Effector CD4-positive, alpha-beta T cell (primary cell): ENCODE measurements at places on chromosomes 4 and X.

DNA sequence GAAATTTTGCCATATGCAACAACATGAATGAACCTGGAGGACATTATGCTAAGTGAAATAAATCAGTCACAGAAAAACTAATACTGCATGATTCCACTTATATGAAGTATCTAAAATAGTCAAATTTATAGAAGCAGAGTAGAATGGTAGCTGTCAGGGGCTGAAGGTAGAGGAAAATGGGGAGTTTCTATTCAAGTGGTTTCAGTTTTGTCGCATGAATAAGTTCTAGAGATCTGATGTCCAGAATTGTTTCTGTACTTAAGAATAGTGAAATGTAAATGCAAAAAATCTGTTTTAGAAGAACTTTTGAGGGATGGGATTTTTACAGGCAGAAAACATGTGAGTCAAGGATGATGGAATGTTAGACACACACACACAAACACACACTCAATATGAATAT, 34.1 kb downstream of the SLITRK4 start:
- DNase-seq, result no peak

DNA sequence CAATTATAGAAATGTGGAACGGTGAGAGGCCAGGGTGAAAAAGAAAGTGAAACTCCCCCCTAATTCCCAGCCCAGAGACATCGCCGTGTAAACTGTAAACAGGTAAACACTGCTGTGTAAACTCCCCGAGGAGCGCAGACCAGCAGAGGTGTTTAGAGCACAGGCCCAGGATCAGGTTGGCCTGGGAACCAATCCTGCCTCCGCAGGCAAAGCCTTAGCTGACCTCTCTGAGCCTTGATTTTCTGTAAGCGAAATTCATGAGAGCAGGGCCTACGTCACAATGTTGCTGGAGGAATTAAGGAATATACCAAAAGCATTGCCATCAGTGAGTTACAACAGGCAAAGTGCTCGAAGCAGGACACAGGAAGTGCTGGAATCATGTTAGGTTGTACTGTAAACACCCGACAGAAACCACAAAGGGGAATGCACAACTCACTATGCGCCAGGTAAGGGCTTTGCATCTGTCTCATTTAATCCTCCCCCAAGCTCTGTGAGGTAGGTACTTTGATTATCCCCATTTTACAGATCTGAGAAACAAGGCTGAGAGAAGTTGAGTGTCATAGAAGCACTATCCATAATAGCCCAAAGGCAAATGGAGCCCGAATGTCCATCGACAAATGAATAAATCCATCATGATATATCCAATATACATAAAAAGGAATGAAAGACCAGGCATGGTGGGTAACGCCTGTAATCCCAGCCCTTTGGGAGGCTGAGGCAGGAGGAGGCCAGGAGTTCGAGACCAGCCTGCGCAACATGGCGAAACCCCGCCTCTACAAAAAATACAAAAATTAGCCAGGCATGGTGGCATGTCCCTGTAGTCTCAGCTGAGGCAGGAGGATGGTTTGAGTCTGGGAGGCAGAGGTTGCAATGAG, 30.7 kb upstream of the KIAA0232 start:
- no peak for DNase-seq

DNA sequence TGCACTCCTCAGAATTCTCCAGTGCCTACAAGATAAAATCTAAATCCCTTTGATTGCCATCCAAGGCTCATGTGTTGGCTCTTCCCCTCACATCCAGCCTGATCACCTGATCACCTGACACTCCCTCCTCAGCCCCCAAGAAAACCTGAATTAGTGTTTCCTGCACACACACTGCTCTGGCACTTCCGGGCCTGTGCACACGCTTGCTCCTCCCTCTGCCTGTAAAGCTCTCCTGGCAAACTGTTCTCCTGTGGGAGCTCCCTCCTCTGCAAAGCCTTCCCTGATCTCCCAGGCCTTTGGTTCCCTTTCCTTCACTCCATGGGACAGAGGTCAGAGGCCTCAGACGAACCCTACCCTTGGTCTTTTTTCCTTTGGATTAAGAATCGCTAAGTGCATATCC, 19.9 kb downstream of the PHKA2 start:
- DNase-seq, result no peak

GRCh38 chrX:69082753-69083150, 82.5 kb downstream of the PJA1 start:
- DNase-seq, result no peak

DNA sequence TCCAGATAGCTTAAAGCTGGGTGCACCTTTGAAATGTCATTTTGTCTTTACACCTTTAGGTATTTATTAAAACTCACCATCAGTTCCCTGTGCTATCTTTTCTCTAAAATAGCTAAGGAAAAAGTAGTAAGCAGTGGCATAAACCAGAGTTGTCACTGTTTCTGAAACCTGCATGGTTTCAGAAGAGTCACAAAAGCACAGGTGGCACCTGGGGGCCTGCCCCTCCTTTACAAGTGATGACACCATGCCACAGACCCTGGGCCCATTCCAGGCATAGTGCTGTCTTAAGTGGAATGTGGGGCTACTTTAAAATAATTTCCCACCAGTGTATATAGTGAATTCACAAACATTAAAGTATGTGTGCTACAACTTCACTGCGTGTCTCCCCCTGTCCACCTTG, 47.8 kb downstream of the DCUN1D4 start:
- DNase-seq, result no peak

DNA sequence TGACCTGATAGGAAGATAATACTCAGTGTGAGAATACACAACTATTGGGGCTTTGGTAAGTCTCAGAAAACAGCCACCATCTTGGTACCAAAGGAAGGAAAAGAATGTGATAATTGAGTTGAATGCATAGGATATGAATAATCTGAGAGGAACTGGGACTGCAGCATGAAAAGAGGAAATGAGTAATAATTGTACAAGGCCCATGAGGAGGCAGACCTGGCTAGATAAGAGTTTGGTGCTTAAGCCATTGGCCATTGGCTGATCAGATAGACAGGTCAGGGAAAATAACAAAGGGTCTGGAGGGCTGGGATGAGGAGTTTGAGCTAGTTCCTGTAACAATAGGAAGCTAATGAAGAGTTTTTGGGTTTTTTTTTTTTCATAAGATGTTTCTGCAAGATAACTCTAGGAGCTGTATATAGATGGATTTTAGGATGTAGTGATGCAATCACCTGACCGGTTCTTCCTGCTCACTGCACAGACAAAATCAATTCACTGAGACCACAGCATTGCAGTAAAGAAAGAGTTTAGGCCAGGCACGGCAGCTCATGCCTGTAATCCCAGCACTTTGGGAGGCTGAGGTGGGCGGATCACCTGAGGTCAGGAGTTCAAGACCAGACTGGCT, 5.3 kb upstream of the TRMT2B start:
- DNase-seq, result no peak

DNA sequence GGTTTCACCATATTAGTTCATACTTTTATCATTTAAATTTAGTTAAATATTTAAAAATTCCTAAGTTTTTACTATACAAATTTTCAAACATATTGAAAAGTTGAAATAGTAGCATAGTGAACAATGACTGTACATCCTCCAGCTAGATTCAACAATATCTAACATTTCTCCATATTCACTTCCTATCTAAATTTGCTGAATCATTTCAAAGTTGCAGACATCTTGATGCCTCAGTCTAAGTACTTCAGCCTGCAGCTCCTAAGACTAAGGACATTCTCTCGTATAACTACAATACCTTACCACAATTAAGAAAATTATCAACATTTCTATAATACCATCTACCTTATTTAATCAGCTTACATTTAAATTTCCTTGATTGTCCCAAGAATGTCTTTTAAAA, 132.7 kb downstream of the TMEM164 start:
- DNase-seq, result no peak

DNA sequence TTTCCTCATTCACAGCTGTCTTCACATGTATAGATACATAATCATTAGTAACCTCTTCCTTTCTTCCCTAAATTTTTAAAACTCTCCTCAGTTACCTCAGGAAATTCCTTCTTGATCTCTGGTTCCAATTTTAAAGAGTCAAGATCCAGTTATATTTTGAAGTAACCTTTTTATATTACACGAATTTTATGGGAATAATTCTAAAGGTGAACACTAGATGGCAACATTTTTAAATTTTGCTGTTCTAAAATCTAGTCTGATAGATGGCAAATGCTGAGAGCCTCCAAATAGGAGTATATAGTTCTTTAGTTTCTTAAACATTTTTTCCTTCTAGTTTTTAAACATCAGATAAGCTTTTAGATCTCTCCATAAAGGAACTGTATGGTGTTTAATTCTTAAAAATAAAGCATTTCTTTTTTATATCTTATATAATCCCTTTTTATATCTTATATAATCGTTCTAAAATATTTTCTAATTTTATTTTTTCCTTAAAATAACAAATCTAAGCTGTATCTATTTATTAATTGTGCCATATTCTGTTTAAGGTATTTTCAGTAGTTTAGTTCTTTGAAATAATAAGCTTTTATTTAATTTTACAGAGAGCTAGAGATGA, 37.9 kb upstream of the PAPSS1 start:
- DNase-seq, result no peak

GRCh38 chrX:12065251-12065650, 73.0 kb upstream of the FRMPD4 start:
- no peak for DNase-seq

DNA sequence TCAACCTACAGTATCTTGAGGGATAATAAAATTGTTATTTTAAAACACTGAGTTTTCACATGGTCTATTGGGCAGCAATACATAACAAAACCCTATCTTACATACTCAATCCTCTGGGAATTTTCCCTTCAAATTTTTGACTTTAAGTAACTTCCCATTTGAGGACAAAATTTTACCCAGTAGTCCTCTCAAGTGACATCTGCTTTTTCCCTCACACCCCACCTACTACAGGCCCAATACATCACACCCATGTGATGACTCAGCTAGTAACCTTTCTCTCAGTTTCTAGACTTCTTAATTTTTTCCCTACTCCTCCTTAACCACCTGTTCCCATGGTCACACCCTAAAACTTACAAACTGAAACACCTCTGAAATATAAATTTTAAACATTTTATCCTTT, 12.2 kb upstream of the RAP1GDS1 start:
- DNase-seq, result no peak

DNA sequence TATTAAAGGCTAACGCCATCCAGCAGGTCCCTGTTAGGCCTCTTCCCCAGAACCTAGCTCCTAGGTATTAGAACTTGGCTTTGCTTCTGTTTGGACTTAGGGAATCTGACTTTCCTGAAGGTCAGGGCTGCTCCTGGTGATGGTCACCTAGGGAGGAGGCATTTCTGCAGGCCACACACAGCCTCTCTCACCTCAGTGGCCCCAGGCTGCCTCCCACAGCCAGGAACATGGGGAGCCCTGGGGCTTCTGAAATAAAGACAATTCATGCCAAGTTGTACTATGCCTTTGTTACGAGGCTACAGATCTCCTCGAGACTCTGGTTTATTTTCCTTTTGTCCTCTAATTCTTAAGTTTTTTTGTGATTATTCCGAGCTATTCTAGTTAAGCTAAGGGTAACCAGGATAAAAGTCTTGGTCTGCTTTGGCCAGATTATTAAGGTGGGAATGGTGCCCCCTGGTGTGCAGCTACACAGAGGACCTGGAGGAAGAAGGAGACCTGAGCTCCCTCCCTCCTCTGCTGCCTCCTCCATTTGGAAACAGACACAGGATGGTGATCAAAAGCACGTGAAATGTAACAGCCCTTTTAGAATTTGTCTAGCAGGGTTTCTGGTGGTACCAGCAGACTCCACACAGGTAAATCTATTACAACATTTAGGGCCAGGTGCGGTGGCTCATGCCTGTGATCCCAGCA, 131.0 kb downstream of the DCLK2 start:
- no peak for DNase-seq

DNA sequence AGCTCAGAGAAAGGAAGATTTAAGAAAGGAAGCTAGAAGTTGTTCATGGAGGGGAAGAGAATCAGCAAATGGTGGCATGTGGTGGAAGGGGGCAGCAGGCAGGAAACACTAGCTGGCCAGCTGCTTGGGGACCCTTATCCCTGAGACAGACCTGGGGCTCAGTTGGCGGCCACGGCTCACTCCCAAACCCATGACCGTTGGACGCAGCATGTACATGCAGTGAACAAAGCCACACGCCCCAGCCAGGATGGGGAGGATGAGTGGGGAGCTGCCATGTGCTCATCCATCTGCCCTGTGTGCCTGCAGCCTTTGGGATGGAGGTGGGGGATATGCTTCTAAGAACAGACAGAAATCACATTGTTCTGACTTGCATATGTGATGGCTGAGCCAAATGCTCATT, 155.2 kb upstream of the PABPC5 start:
- DNase-seq, result no peak

- no peak for DNase-seq
Measured at GRCh38 chr4:152352622-152353116, 183.2 kb downstream of the FBXW7 start.

DNA sequence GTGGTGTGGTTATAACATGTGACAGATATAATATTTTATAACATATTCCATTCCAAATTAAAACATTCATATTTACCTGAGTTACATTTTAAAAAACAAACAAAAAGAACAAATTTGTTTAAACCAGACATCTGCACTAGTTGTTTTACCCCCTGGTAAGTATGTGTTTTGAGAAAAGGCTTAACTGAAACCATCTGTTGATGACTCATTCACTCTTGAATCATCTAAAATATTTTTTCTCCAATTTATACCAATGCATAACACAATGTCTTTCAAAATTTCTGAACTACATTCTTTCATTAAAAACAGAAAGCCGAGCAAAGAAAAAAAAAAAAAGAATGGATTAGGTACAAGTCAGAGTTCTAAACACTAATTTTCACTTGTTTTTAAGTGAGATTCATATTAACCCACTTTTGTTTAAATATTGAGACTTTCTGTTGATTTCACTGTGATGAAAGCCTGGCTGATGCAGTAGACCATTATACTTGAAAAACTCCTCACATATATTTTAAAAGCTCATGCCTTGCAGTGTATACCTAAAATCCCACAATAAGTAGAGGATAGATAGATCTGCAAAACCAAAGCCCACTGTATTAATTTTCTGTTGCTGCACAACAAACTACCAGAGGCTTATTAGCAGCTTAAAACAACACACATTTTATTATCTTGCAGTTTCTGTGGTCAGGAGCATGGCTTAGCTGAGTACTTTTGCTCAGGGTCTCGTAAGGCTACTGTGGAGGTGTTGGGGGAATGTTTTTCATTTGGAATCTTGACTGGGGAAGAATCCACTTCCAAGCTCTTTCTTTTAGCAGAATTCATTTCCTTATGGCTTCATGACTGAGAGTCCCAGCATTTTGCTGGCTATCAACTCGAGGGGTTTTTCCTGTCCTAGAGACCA, 221.5 kb downstream of the PCDH18 start:
- no peak for DNase-seq

GRCh38 chr4:84482564-84483563, 16.2 kb downstream of the NKX6-1 start:
- DNase-seq, result no peak

DNA sequence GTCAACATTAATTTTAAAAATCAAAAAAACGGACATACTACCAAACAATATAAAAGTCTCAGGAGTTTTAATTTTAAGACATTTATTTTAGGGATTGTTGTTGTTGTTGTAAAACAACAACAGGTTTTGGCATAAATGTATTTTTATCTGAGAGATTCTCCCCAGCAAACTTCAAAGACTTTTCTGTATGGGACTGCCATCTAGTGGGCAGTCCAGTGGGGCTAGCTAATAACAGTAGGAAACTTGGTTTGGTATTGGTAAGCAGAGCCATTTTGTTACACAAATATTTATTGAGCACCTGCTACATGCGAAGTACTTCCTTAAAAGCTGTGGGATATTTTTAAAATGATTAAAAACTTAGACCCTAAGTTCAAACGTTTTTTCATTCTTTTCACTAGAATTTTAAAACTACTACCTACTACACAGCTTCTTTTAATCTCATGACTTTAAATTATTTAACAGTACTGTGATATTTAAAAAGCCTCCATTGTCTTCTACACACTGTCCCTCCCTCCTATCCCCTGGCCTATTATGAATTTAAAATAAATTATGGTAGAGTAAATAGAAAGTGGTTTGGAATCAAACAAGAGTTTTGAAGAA, 1028.4 kb upstream of the INTU start:
- no peak for DNase-seq
